H1 (cell line): ENCODE measurements at places on chromosomes 6 and 20.

DNA sequence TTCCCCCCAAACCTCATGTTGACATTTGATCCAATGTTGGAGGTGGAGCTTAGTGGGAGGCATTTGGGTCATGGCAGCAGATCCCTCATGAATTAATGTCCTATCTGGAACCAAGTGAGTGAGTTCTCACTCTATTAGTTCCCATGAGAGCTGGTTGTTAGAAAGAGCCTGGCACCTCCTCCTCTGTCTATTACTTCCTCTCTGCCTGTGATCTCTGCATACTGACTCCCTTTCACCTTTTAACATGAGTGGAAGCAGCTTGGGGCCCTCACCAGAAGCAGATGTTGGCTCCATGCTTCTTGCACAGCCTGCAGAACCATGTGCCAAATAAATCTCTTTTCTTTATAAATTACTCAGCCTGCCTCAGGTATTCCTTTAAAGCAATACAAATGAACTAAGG lies 127.3 kb upstream of the RALGAPA2 start:
- no peak for DNase-seq

GRCh38 chr6:56002336-56002735 lies 126.9 kb upstream of the BMP5 start:
- DNase-seq = no peak

DNA sequence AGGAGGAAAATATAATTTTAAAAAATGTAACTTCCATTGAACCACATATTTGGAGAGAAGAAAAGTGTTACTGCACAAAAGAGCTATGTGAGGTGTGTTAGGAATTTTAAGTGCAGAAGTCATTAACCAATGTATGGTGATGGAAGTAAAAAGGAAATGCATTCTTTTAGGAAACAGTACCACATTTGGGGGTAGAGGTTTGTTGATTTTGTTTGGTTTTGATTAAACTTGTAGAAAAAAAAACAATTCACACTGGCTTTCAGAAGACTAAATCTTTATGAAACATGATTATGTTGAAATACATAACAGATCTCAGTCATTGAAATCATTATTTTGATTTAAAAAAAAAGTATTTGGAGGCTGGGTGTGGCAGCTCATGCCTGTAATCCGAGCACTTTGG lies 1287.0 kb upstream of the GJE1 start:
- DNase-seq = no peak

DNA sequence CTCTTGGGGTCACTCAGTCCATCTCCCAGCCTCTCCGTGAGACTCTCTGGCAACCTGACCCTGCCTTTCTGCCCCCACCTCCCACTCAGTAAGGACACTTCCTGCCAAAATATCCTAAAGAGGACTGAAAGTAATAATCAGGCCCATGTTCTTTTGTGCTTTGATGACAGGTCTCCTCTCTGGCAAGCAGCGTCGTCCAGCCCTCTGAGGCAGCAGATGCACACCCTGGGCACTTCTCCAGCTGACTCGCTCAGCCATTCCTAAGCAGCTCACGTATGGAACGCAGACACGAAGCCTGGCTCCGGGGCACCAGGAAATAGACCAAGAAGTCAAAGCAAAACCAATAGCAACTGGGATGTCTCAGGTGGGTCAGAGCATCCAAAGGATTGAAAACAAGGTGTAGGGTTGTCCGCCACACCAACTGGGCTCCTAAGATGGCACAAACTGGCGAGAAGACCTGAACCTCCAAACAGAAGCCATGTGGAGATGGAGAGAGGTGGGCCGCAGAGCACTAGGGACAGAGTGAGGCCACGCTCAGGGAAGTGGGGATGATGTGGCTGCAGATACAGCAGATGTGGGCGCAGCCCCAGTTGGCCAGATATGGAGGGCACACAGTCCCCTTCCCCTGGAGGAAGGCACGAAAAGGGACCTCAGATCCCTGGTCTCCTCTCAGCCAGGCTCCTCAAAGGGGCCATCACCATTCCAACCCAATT lies 99.3 kb downstream of the PRND start:
- no peak for DNase-seq

GRCh38 chr6:106147476-106147875 lies 61.3 kb downstream of the PRDM1 start:
- DNase-seq = no peak

- DNase-seq = no peak
Observed at GRCh38 chr6:138957903-138958302, 30.1 kb downstream of the REPS1 start.

GRCh38 chr20:9025643-9026042 lies 43.2 kb upstream of the PLCB4 start:
- no peak for DNase-seq

GRCh38 chr6:44080561-44081521 lies 46.4 kb downstream of the MRPL14 start:
- DNase-seq = no peak

DNA sequence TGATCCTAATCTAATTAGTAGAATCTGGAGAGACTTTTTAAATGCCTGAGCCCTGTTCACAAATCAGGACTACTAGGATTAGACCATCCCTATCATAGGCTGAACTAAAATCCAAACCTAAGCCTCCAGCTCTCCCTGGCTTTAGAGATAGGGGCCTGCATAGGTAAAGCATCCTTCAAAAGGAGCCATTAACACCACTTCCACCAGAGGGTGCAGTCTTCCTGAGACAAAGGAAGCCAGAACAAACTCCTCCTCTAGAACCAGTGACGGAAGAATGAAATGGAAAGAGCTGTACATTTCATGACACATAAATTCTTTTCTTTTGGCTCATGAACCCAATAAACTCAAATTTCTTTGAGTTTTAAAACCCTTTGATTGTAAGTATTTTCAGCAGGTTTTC lies 291.2 kb upstream of the ADGRB3 start:
- peak; percentile 13 for DNase-seq

- DNase-seq = no peak
Observed at GRCh38 chr6:41605649-41606048, 32.6 kb upstream of the MDFI start.

DNA sequence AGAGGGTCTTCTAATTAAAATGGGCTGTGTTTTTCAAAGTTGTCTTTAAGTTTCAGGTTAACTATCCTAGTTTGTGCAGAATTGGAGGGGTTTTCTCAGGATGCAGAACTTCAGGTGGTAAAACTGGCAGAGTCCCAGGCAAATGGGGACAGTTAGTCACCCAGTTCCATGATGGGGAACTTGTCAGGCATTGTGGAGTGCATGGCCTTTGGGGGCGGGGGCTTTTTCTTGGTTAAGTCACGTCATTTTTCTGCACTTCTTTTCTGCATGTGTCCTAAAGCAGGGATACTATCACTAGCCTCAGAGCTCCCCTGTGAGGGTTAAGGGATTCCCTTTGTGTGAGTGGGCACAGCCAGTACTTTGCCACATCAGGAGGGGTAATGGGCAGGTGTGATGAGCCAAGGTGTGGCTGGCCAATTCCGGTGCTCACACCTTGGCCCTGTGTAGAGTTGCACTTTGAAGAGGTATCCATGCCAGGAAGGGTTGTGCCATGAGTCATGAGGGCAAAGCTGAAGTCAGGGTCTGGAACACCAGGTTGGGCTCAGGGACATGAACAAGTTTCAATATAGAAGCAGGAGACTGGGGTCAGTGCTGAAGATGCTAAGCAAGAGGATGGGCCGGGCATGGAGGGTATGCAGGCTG lies 126.0 kb upstream of the RREB1 start:
- DNase-seq = no peak

DNA sequence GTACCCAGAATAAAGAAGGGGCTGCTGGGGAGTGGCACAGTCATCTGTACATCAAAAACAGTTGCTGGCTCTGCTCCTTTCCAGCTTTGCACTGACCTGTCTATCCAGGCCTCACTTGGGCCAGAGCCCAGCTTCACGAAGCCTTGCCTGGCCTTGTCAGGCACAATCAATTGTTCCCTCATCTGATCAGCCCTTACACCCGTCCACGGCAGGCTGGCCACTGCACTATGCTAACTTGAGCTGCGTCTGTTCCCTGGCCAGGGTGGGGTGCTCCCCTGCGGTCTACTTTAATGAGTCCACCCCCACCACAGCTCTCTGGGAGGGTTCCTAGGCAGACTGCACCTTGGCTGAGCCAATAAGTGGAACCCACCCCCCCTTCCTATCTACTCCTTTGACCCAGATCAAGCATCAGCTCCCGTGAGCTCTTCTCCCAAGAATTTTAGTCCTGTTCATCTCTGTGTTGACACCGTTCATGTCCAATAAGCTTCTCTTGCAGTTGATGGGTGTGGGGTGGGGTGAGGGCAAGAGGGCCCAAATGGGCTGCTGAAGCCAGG lies 74.3 kb upstream of the MLN start:
- no peak for DNase-seq

DNA sequence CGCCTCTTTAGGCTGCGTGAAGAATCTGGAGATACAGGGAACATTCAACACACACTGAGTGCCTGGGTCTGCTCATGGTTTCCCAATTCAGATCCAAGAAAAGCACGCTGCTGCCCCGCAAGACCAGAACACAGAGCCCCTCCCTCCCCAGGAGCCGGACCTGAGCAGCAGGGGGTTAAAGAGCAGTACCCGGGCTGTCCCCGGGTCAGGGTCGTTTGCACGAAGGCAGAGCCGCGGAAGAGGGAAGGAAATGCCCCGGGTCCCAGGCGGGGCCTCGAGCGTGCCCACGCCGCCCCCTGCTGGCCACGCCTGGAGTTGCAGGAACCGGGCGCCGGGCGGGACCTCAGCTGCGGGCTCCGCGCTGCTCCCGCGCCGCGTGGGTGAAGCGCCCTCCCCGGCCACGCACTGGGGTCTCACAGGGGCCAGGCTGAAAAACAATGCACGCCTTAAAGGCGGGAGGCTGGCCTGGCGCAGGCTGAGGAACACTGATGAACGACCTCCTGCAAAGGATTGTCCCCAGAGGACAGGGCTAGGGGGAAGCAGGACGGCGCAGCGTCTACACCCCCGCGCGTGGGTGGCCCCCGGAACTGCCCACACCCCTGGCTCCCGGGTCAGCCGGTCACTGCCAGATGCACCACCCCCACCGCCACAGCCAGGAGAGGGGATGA lies 48.9 kb downstream of the ANKRD60 start:
- peak; percentile 10 for DNase-seq

DNA sequence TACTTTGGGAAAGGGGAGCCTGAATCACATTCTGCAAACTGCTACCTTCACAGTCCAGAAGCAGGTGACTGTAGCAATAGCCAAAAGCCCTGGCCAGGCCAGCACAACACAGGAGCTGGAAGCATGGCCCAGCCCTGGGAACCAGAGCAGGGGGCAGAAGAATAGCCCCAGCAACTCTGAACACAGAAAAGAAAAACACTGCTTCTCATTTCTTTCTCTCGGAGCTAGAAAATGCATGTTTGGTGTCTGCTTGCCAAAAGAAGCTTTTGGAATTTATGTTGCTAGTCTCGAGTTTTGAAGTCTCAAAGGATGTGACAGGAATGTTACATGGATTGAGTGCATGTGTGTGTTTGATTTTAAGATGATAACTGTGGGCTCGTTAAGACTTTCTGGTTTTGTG lies 79.8 kb upstream of the SCAF8 start:
- no peak for DNase-seq

- DNase-seq = no peak
Observed at GRCh38 chr20:52446421-52447224, 255.0 kb upstream of the ZFP64 start.

- peak; percentile 71 for DNase-seq
Observed at GRCh38 chr6:28634761-28635546, 109.3 kb downstream of the GPX5 start.

DNA sequence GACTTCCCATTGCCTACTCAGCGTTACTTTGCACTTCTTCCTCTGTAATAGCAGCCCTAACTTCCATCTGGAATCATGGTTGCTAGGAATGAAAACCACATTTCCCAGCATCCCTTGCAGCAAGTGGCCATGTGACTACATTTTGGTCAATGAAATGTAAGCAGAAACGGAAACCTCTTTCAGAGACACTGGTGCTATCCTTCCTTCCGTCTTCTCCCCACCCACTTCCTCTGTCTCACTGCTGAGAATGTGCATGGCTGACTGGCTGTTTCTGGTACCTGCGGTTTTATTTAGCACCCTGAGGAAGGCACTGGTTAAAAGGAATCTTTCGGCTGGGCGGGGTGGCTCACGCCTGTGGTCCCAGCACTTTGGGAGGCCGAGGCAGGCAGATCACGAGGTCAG lies 107.4 kb downstream of the SCML4 start:
- DNase-seq = no peak

GRCh38 chr6:53250176-53251032 lies 98.3 kb downstream of the ELOVL5 start:
- DNase-seq = no peak
